ENCODE measurements at places on chromosomes 3 and 15. TPM values are rescaled to one million over a fixed set of nuclear protein-coding genes. Genes with fewer than 3 reads are reported as not detected.

The PDCD6IP gene
- total RNA-seq, result 93.8 TPM

The CPLX3 gene
- not detected for total RNA-seq

The STXBP5L gene
- not detected for total RNA-seq

The SLC9C1 gene
- 0.13 TPM for total RNA-seq

The UBA7 gene
- total RNA-seq, result 36.2 TPM

The IRAK2 gene
- 7.2 TPM for total RNA-seq

The SHF gene
- total RNA-seq, result 1.4 TPM

The CAMKV gene
- not detected for total RNA-seq

The BFSP2 gene
- total RNA-seq, result not detected

The KLHL40 gene
- not detected for total RNA-seq

The LIPC gene
- total RNA-seq, result 1.5 TPM

The TTC14 gene
- total RNA-seq, result 23.3 TPM

The OXSR1 gene
- total RNA-seq, result 37.1 TPM

The AADACL2 gene
- total RNA-seq, result not detected

The PSMA4 gene
- total RNA-seq, result 136 TPM

The UBA3 gene
- total RNA-seq, result 68.7 TPM

The CAMK2N2 gene
- 0.50 TPM for total RNA-seq

The PPM1M gene
- total RNA-seq, result 19.5 TPM

The TRPM1 gene
- not detected for total RNA-seq

The C3orf22 gene
- not detected for total RNA-seq

The A4GNT gene
- total RNA-seq, result not detected

The CCR3 gene
- not detected for total RNA-seq

The LRRC15 gene
- 0.40 TPM for total RNA-seq

The CYP1A2 gene
- total RNA-seq, result not detected

The ADAMTS17 gene
- total RNA-seq, result 15.2 TPM

The ARIH2 gene
- 77.7 TPM for total RNA-seq

The MITF gene
- 5.4 TPM for total RNA-seq

The KBTBD12 gene
- total RNA-seq, result not detected

The SLCO2A1 gene
- not detected for total RNA-seq

The NANOGP8 gene
- not detected for total RNA-seq

The CASR gene
- not detected for total RNA-seq

The P2RY14 gene
- total RNA-seq, result not detected

The SYNPR gene
- not detected for total RNA-seq

The GOLGA8N gene
- total RNA-seq, result 10.3 TPM

The LDHAL6B gene
- not detected for total RNA-seq

The ADAMTSL3 gene
- total RNA-seq, result 0.56 TPM

The PRTG gene
- total RNA-seq, result 0.62 TPM

The KNG1 gene
- total RNA-seq, result not detected

The FBXL2 gene
- 12.9 TPM for total RNA-seq

The PRSS50 gene
- not detected for total RNA-seq
